GM23248 (cell line): ENCODE measurements at places on chromosomes 5 and 9. TPM values are rescaled to one million over a fixed set of nuclear protein-coding genes. Genes with fewer than 3 reads are reported as not detected.
A peak's percentile ranks its signal among the peaks of the same experiment; 100 is the strongest.

DNA sequence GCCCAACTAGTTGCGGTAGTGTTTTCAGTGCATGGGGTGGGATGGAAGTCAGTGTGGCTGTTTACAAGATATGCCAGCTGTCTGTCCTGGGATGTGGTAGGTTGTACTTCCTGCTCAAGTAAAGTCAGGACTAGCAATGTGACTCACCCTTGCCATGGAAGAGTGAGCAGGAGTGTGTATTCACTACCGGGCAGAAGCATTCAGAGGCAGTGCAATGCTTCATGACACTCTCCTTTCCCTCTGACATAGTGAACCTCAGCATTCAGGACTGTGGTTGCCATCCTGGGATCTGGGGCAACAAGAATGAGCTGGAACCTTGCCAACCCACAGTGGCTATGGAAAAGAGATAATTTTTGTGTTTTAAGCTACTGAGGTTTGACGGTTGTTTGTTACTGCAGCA lies 68.9 kb downstream of the BOD1 start:
- H3K4me3 ChIP-seq: no peak overlapping the region
- DNase-seq: peak; percentile 21
- H3K4me1 ChIP-seq: no peaks in the 10 kb centered on the region
- H3K27ac ChIP-seq: no peak overlapping the region
- H3K36me3 ChIP-seq: no peaks in the 10 kb centered on the region
- H3K27me3 ChIP-seq: no peaks in the 10 kb centered on the region; the same call in 1 of the 2 replicates

GRCh38 chr5:91016954-91017700 lies 366.0 kb downstream of the ARRDC3 start:
- no peaks in the 10 kb centered on the region for H3K36me3 ChIP-seq
- peaks cover 45% of the 10 kb centered on the region for H3K27me3 ChIP-seq

DNA sequence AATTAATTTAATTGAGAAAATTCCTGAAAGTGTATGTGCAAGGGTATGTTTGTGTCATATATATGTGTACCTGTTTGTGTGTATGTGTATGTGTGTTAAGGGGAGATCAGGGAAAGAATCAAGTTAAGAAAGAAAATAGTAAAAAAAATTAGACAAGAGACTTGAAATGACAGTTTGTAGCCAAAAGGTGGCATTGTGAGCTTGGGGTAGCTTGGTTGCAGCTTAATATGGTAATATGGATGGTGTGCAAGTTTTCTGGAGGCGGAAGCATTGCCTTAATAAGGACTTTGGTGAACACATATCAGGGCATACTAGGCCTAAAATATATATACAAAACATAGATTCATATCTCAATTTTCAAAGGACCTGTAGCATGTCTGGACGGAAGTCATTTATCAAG lies 129.9 kb downstream of the INSYN2B start:
- no peaks in the 10 kb centered on the region for H3K4me1 ChIP-seq
- H3K36me3 ChIP-seq: no peaks in the 10 kb centered on the region
- DNase-seq: no peak
- H3K27ac ChIP-seq: no peak overlapping the region
- no peak overlapping the region for H3K4me3 ChIP-seq

The SLC25A46 gene
- total RNA-seq: 67.0 and 76.2 TPM in 2 replicates

DNA sequence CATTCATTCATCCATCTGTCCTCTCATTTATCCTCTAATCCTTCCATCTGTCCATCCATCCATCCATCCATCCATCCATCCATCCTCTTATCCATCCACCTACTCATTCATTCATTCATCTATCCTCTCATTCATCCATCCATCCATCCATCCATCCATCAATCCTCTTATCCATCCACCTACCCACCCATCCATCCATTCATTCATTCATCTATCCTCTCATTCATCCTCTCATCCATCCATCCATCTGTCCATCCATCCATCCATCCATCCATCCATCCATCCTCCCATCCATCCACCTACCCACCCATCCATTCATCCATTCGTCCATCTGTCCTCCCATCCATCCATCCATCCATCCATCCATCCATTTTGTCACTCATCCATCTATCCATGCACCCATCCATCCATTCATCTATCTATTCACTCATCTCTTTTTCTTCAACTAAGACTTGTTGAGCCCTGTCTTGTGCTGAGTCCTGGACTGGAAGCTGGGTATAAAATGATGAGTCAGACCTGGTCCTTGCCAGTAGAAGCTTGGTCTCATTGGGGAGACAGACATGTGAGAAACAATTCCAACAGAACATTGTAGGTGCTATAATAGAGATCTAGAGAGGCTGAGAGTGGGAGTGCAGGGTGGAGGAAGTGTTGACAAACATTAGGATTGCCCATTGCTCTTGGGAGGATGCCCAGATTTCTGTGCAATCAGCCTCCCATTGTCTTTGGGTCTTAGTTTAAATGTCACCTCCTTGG lies 55.0 kb upstream of the IER5L start:
- H3K36me3 ChIP-seq: no peaks in the 10 kb centered on the region
- DNase-seq: peak; percentile 15
- no peak overlapping the region for H3K4me3 ChIP-seq
- no peaks in the 10 kb centered on the region for H3K27me3 ChIP-seq
- no peak overlapping the region for H3K27ac ChIP-seq

- peaks cover 12% of the 10 kb centered on the region for H3K4me1 ChIP-seq
- H3K27me3 ChIP-seq: no peaks in the 10 kb centered on the region
- no peak overlapping the region for H3K4me3 ChIP-seq
- peak; percentile 24 for DNase-seq
- H3K36me3 ChIP-seq: no peaks in the 10 kb centered on the region
- H3K27ac ChIP-seq: 0 out of 2 replicates have a peak overlapping the region, but pooled peaks have one; percentile 25
These were observed 348.1 kb downstream of the ADAMTS6 start for GRCh38 chr5:65133477-65134110.

- no peak for DNase-seq
- no peak overlapping the region for H3K4me3 ChIP-seq
- H3K4me1 ChIP-seq: no peaks in the 10 kb centered on the region
- no peak overlapping the region for H3K27ac ChIP-seq
- no peaks in the 10 kb centered on the region for H3K36me3 ChIP-seq
These were observed 728.9 kb downstream of the MAT2B start for GRCh38 chr5:164234321-164234720.

- no peaks in the 10 kb centered on the region for H3K27me3 ChIP-seq
- peak; percentile 57 for DNase-seq
- no peak overlapping the region for H3K27ac ChIP-seq
- 0 out of 2 replicates have a peak, but pooled peaks cover 11% of the 10 kb centered on the region for H3K4me1 ChIP-seq
- no peak overlapping the region for H3K4me3 ChIP-seq
These were observed 88.6 kb downstream of the ANGPTL2 start for GRCh38 chr9:127033789-127034188.

DNA sequence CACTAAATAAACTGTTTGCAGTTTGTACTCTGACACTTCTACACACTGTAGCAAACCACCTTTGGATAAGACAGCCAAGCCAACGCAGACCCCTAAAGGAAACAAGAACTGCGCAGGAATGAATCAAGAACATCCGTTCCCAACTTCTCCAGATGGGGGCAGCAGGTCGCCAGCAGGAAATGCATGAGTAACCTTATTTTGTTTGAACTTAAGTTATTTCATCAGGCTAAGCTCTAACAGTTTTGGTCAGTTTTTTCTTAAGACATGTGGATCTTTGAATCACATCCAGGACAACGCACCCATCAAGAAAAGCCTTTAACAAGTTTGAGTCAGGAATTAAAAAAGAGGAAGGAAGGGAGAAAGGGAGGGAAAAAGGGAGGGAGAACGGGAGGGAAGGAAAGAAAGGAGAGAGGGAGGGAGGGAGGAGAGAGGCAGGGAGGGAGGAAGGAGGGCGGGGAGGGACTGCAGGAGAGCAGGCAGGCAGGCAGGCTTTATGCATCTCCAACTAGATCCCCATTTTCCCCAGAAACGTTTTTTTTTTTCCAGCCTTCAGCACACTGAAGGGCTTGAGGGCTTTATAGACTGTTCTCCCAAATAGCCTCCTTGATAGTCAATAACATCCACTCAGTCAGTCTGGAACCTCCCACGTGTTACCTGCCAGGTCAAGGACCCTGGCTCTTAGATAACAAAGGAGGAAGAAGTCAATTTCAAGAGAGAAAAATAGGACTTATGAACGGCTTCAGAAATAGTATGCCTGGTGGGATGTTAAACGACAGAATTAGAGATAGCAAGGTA lies 22.2 kb downstream of the BHMT start:
- no peaks in the 10 kb centered on the region for H3K36me3 ChIP-seq
- H3K4me1 ChIP-seq: peaks cover 9% of the 10 kb centered on the region
- no peaks in the 10 kb centered on the region for H3K27me3 ChIP-seq

The RAD23B gene
- total RNA-seq: 122 and 124 TPM in 2 replicates

- H3K4me3 ChIP-seq: no peak overlapping the region
- H3K36me3 ChIP-seq: no peaks in the 10 kb centered on the region
- H3K27ac ChIP-seq: no peak overlapping the region
- DNase-seq: no peak
- no peaks in the 10 kb centered on the region for H3K27me3 ChIP-seq
These were observed 211.6 kb downstream of the DTWD2 start for GRCh38 chr5:118776755-118777154.
